ENCODE measurements at places on chromosomes 12 and 14.
A peak's percentile ranks its signal among the peaks of the same experiment; 100 is the strongest.

DNA sequence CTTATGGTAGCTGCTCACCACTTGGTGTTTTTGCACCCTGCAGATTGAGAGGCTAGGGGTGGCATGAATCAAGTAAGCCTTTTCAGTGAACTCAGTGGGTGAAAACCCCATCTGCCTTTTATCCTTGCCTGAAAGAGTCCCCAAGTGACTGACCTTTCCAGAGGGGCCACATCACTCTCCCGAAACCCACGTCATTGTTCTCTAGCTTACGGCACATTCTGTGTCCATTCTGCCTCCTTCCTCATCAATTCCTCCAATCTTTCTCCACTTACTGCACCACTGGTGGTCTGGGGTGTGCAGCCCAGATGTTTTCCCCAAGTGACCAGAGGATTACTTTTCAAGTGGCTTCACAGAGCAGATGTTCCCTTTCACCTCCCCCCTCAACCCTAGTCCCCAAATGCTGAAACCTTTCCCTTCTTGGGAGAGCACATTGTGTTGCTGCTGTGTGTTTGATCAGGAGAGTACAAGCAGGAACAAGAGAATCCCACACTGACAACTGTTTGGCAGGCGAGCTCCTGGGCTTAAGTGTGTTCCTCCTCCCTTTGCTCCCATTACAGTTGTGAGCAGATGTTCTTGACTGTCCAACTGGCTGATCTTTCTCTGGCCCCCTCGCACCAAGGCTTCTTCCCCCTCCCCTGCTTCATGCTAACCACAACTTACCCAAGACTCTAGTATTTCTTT is 138.0 kb upstream of the IGF1 start:
- DNase-seq: no peak

DNA sequence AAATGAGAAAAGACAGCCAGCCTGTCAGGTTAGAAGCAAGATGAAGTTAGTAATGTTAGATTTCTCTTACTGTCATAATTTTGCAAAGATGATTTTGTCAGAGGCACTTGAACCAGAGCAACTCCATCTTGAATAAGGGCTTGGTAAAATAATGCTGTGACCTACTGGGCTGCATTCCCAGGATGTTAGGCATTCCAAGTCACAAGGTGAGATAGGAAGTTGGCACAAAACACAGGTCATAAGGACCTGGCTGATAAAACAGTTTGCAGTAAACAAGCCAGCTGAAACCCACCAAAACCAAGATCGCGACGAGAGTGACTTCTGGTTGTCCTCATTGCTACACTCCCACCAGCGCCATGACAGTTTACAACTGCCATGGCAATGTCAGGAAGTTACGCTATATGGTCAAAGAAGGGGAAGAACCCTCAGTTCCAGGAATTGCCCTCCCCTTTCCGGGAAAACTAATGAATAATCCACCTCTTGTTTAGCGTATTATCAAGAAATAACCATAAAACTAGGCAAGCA is 1313.5 kb upstream of the TMEM132C start:
- no peak for DNase-seq

- DNase-seq: peak; percentile 69
Observed at GRCh38 chr12:89051065-89051677, 301.1 kb downstream of the DUSP6 start.

DNA sequence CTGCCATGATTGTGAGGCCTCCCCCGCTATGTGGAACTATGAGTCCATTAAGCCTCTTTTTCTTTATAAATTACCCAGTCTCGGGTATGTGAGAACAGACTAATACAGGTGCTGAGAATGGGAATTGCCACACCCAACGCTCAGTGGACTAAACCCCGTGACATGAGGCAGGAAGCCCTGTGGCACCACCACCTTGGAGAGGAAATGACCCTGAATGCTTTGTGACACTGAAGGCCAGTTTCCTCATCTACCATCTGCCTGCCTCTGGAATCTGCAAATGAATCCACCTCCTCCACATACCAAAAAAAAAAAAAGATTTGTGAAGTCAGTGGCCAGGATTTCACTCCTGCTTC is 41.6 kb downstream of the NT5DC3 start:
- DNase-seq: no peak

DNA sequence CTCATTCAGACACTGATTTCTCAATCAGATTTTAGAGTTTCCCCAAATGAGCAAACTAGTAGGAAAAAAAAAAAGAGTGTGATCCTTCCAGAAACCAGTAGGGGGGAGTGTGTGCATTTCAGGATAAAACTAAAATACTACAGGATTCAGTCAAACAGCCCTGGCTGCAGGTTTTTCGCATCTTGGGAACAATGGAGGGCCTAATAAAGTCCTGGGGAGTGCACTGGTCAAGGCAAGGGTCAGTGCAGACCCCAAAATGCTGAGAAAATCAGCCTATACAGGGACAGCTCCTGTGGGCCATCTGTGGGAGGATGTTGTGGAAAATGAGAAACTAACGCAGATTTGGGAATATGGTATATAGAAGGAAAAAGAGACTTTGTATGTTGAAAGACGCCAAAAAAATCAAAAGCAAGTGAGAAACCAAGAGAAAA is 22.2 kb upstream of the ABCD4 start:
- peak; percentile 52 for DNase-seq

DNA sequence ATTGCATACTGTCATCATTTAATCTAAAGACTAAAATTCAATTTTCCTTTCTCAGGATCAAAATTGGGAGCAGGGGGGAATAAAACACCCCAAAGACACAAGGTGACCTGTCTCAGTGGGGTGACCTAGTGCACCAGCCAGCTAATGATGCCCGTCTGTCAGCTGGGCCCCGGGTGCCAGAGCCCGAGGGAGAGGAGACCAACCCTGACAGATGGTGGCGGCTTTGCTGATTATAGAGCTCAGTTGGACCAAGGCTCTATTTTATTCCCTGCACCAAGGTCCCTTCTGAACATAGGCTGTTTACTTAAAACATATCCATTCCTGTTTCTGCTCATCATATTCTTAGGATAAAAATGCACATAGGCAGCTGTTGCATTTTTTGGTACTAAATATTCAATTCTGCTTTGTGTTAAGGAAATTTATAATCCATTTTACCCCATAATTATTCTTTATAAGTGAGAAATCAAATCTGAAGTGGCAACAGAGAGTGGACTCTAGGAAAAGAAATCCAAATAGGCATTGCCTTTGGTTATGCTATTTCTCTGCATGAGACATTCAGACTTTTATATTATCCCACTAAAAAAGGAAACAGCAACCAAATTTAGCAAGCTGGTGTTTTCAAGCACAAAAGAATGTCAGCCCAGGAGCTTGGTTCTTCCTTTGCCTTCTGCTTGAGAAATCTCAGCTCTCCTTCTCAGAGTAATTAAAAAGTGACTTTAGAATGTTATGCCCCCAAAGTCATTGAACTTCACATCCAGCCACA is 96.8 kb upstream of the IFNG-AS1 start:
- DNase-seq: peak; percentile 8

DNA sequence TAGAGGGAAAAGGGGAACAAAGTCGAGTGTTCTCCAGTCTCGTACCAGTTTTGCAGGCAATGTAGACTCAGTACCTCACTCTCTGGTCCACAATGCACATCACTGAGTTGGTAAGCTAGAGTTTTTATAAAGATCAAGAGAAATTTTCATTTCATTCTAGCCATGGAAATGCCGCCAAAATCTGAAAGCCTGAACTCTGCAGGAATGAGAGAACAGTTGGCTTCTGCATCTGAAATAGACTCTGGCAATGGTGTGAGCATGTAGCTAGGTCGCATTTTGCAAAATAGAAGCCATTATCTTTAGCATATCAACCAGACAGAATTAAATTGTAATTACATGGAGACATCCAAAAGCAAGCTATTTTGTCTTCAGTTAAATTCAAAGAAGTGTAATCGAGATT is 381.0 kb downstream of the NOVA1 start:
- no peak for DNase-seq

DNA sequence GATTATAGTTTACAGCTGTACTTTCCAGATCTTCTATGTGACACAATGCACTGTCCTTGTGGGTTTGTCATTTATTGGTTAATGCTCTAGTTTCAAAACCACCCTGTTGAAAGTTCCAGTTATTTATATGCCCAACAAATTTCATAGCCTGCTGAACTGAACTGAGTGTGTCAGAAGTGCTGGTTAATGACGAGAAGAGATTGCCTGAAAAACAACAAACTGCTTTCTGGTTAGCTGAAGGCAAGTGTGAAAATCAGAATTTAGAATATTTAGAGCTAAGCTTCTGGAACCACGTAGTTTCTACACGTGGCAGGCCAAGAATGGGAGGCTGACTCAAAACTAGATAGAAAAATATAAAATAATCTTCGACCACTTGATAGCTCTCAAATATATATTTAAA is 19.1 kb upstream of the RIN3 start:
- no peak for DNase-seq

DNA sequence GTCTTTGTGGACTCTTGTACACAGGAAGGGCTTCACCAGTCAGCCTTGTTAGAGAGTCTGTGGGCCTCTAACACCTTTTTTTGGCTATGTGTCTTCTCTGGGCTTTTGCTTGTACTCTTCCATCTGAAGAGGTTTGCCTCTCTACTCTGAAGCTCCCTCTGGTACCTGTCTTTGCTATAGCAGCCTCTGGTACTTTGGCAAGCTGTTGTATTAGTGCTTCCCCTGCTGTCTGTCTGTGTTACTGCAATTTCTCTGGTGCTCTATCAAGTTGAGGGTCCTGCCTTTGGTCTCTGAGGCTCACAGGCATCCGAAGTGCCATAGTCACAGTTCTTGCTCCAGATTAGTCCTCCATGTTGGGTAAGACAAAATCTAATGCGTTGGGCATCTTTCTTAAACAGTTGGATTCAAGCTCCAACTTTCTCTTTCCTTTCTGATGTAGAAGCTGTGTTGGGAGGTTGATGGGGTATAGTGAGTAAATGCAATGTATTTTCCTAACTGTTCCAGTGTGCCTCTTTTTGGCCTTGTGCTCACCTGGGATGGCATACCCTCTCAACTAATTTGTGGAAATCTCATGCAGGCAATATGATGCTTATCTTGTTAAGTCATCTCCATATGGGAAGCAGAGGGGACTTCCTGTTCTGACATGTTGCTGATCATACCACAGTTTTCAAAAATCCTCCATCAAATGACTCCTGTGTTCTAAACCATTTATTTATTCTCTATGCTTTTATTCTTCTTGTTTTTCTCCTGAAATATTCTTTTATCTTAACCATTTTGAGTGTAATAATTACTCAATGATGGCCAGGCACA is 88.8 kb downstream of the ATF7IP start:
- DNase-seq: peak; percentile 30

GRCh38 chr12:66859751-66860440 is 181.0 kb upstream of the GRIP1 start:
- DNase-seq: no peak

- no peak for DNase-seq
Observed at GRCh38 chr14:92164958-92165357, 43.2 kb downstream of the CPSF2 start.

- DNase-seq: no peak
Observed at GRCh38 chr12:2487278-2487677, 307.5 kb upstream of the FKBP4 start.

DNA sequence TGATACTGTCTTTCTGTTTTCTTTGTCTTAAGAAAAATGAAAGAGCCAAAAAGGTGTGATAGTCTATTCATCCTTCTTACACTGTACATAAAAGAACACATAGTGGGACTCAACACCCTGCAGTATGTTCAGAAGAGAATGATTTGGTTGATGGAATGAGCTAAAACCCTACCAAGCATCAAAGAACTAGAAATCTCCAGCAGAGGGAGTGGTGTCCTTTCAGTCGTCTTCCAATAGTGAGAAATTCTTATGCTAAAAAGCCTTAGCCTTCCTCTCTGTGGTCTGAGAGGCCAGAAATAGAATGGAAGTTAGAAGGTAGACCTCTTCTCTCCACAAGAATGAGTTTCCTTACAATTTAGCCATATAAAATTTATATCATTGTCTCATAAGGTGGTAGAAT is 393.4 kb upstream of the SEL1L start:
- DNase-seq: no peak

- no peak for DNase-seq
Observed at GRCh38 chr14:99077076-99077843, 194.7 kb downstream of the BCL11B start.

- no peak for DNase-seq
Observed at GRCh38 chr14:99066378-99066777, 205.6 kb downstream of the BCL11B start.

DNA sequence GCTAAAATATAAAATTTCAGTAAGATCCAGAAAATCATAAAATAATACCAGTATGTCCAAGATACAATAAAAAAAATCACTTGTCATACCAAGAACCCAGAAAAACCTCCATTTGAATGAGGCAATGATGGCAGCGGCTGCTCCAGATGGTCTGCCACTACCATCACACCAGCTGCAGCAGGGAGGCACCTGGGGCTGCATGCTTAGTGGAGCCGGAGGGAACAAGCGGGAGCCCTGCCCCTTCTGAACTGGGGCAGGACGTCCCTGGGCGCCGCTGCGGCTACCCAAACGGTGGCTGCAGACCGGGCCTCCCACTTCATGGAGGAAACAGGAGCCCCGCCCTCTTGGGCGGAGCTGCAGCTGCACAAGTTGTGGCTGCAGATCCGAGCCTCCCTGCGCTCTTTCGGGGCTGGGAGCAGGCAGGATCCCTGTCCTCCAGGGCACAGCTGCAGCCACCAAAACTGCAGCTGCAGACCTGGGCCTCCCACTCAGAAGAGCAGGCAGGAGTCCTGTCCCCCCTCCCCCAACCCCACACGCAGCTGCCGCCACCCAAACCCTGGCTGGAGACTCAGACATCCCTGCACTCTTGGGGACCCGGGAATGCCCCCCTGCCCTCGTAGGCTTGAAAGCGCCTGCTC is 36.1 kb upstream of the OR5AU1 start:
- peak; percentile 26 for DNase-seq
